ENCODE measurements at places on chromosomes 2 and 18.
A peak's percentile ranks its signal among the peaks of the same experiment; 100 is the strongest.

- no peak for DNase-seq
These were observed 48.8 kb upstream of the PPM1B start for GRCh38 chr2:44119878-44120277.

DNA sequence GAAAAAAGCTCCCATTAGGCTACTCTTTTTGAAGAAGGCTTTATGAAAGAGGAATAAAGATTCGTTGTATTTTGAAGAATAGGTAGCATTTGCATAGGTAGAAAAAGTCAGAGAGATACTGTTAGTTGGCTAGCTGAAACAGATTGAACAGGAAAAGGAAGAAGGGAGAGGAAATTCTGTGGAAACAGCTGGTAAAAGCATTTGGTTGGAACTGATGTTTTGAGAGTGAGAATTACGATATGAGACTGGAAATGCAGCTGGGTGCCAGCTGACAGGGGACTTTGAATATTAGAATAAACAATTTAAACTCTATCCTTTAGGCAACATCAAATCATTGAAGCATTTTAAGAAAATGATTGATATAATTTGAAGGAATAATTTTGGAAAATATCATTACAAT, 96.7 kb upstream of the CNTNAP5 start:
- DNase-seq, result no peak

GRCh38 chr2:135163306-135163705, 111.2 kb downstream of the RAB3GAP1 start:
- DNase-seq, result no peak

DNA sequence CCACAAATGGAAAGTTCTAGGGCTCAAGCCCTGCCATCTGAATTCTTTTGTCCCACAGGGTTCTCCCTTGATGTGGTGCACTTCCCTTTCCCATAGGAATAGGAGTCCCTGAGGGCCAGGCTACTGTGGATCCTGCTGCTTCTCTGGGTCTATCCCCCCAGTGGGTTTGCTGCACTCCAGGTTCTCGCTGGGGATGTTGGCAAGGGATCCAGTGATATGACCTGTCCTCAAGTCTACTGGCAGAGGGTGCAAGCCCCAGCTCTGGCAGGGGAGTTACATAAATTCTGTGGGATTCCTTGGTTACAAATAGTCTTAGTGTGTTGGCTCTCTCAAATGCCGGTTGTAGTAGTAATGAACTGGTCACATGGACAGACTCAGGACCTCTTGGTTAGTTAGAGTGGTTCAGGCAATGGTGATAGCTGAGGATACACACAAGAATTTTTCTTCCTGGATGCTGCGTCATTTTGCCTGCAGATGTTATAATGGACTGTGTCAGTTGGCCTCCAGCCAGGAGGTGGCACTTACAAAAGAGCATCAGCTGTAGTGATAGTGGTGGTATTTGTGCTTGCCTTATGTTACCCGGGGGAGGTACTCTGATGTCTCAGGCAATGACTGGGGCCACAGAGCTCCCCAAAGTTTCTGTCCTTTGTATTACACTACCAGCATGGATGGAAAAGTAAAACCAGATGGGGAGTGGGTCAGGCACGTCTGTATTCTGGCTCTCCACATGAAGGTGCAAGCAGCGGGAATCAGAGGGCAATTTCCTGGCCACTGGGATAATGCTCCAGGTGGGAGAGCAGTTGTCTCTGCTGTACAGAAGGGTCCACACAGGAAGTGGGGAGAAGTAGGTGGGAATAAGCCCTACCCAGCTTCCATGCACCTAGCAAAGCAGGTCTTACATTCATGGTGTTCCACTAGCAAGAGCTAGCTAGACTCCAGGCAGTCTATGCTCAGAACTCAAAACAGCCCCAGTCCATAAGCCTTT, 267.9 kb downstream of the SOX11 start:
- DNase-seq, result no peak

GRCh38 chr2:67571785-67572718, 174.9 kb downstream of the ETAA1 start:
- no peak for DNase-seq

GRCh38 chr2:203431391-203432185, 103.4 kb downstream of the ABI2 start:
- no peak for DNase-seq

DNA sequence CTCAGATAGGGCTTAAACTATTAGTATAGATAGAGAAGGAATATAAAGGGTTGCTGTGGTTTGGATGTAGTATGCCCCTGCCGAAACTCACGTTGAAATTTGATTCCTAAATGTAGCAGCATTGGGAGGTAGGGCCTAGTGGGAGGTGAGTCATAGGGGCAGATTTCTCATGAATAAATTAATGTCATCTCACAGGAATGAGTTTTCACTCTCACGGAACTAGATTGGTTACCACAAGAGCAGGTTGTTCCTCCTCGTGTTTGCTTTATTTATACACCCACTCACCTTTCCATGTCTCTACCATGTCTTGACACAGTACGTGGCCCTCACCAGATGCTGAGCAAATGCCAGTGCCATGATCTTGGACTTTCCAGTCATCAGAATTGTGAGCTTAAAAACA, 218.2 kb downstream of the RBM43 start:
- DNase-seq, result no peak

GRCh38 chr2:99651930-99652670, 162.3 kb upstream of the REV1 start:
- DNase-seq, result no peak

GRCh38 chr2:69422198-69422597, 15.0 kb downstream of the NFU1 start:
- DNase-seq, result no peak

DNA sequence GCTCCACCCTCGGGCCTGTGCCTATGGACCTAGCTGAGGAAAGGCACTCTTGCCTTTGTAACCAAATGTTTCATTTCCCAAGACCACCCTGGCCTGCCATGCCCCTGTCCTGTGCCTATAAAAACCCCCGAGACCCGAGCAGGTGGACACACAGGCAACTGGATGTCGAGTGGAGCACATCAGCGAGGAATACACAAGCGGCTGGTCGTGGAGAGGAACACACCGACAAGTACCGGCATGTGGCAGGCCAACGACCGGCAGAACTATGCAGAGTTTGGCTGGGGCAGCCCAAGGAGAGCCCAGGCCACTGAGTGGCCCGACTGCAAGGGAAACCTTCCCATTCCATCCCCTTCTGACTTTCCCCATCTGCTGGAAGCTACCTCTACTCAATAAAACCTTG, 1963.8 kb upstream of the CELF4 start:
- DNase-seq, result no peak

DNA sequence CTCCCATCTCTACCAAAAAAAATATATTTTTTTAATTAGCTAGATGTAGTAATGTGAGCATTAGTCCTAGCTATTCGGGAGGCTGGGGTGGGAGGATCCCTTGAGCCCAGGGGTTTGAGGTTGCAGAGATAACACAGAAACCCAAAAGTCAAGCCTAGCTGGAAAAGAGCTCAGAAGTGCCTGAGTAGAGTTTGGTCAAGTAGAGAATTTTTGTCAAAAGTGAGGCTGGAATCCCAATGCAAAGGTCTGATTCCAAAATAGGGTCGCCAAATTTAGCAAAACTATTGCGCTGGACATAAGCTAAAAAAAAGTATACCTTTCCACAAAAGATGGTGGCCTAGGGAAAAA, 15.5 kb upstream of the MSH6 start:
- no peak for DNase-seq

DNA sequence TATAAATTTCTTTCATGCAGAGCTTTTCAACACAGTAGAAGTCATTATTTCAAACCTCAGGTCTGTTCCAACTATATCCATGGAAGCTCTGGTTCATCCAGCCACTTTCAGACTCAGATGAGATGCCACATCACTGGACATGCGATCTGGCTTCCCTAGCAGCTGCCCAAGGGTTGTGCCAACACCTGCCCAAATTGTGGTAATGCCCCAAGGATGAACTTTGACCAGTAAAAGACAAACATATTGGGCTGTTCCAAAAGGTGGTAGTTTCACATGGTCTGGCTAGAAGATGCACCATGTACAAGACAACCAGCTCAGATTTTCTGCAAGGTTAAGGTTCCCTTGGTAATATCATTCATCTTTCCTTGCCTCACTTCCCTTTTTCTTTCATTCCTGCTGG, 101.9 kb downstream of the THADA start:
- no peak for DNase-seq

GRCh38 chr2:105384216-105384615, 14.6 kb downstream of the FHL2 start:
- DNase-seq, result no peak

DNA sequence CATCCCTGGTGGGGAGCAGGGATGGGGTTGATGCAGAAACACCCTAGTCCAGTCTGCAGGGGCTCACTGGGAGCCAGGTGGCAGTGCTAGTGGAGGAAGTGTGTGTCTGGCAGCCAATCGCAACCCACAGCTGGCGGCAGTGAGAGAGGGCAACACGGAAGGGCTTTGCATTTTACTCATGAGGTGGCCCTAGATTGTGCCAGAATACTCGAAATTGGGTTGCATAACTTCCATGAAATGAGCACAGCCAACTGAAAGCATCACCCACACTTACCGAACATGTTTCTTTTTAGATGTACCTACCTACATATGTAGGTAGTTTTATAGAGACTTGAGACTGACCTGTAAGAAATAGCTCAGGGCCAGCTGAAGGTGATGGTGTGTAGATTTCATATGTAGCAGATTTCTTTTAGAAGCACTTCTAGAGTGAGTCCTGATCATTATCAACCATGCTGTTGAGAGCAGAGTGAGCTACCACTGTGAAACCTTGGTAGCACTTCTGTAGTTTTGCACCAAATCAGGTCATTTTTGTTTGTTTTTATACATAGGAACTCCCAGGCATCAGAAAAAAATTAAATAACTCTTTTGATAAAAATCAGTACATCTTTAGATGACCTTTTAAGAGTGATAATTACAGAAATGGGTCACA, 13.0 kb downstream of the IL18R1 start:
- DNase-seq, result no peak

DNA sequence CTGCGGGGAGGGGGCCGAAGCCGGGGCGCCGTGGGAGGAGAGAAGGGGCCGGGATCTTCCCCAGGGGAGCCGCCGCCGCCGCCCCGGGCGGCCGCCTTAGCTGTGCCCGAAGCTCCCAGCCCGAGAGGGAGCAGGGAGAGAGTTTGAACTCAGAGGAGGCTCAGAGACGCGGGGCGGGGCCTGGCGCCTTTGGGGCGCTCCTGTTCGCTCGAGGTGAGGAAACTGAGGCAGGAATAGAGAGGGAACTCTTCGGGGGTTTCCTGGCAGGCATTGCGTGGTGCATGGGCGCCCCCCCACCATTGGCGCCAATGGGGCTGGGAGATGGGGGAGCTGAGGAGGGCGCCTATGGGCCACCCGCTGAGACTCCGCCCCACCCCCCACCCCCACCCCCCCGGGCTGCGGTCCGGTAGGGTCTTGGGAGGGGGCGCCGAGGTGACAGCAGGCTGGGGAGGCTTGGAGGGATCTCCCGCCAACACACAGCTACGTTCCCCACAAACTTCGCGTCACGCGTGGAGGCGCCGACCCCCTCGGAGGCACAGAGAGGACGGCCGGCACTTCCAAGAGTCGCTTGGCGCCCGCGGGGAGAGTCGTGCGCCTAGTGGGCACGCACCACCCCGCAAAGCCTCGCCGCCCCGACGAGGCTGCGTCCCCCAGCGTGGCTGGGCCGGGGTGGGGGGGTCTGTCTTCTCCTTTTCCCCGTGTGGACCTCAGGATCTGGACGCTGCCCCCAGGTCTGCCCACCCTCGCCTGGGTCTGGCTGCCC, 680 bp downstream of the CTDSP1 start:
- peak; percentile 46 for DNase-seq

DNA sequence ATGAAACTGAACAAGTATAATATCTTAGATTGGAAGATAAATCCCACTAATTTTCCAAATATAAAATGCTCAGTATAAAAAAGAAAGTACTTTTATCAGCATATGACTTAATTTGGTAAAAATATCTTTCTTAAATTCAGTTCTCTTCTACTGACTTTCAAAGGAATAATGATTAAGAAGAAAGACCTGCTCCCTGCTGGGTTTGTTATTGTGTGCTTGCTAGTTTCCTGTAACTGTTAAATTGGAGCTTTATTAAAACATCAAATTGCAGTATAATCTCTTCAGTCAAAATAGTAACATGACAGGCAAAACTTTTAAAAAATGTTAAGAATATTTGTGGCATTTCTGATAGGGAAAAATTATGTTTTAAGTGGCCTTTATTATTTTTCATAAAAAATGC, 1317.4 kb upstream of the CDH2 start:
- DNase-seq, result no peak

GRCh38 chr2:201887773-201888425, 81.6 kb downstream of the CDK15 start:
- no peak for DNase-seq

GRCh38 chr2:174688079-174688478, 76.2 kb downstream of the CHRNA1 start:
- DNase-seq, result no peak

DNA sequence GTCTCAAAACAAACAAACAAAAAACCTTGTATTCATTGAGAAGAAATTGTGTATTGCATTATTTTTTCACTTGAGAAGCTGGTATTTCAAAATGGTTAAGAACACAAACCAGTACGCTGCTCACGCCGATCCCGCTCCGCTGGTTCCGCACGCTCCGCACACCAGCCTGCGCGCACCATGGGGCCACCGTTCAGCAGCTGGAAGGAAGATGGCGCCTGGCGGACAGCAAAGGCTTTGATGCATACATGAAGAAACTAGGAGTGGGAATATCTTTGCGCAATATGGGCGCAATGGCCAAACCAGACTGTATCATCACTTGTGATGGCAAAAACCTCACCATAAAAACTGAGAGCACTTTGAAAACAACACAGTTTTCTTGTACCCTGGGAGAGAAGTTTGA, 75.7 kb downstream of the RBM43 start:
- DNase-seq, result no peak

- DNase-seq, result no peak
These were observed 28.8 kb downstream of the STEAP3 start for GRCh38 chr2:119252186-119253113.

DNA sequence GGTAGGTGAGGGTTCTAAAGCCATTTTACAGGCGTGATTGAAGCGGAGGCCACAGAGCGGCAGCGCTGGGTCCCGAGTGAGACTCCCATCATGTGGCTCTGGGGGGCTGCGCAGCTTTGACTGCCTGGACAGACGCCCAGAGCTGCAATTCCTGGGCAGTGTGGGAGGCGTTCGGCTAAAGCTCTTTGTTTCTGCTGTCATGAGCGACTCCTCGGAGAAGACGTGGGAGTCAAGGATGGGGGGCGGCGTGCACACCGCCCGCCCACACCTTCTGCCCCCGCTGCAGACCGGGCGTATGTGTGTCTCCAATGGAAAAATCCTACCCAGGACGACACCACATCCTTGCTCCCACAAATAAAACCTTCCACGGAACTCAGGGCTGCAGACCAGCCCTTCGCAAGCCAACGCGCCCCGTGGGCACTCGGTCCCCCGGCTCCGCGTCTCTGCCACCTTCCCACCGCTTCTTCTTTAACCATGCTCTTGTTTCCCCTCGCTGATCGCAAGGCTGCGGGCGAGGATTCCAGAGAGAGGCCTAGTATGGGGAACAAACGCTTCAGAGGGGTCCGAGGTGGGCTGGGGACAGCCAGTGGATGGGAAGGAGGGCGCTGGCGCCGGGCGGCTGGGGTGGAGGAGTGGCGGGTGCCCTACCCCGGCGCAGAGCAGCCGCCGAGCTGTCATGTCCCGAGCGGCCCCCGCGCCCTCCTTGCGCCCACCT, 680 bp upstream of the LBH start:
- DNase-seq, result peak; percentile 39

GRCh38 chr2:8642366-8643068, 39.3 kb upstream of the ID2 start:
- DNase-seq, result no peak

- no peak for DNase-seq
These were observed 59.3 kb downstream of the GRB14 start for GRCh38 chr2:164561991-164562390.

Data from activated CD8-positive, alpha-beta memory T cell treated with anti-CD3 and anti-CD28 coated beads, Interleukin-2, amount 50 U/mL, for 4 hours (primary cell).